Left ventricle myocardium superior (tissue), 1 donor: ENCODE measurements at places on chromosomes 7 and 10.

DNA sequence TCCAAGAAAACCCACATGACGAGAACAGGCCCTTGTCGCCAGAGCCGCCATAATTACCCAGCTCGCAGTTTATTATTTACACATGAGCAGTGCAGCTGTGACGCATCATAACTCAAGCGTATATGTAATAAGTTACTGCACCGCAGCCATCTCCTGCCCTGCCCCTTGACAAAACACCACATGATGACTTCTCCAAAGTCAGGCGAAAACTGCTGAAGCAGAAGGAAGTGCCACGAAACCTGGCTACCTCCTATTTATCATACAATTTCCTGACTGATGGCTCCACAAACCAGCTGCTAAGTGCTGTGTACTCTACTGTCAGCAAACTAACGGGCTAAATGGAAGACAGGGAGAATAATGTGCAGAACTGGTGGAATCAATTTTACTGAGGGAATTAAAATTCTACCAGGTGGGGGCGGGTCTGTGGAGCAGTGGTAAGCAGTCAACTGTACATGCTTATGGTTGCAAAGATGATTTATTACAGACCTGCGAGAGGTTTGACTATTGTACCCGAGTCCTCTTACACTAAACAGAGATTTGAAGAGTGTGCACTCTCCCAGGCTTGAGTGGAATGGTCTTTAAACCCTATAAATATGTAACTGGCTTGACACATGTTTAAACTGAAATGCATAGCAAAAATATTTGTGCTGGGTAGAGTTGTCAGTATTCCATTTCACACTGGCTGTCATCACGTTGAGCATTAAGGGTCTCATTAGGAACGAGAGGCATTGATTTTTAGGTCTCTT is 156.0 kb downstream of the GLI3 start:
- no peak for DNase-seq

GRCh38 chr10:123746942-123747341 is 80.8 kb downstream of the GPR26 start:
- DNase-seq = no peak

GRCh38 chr7:128954150-128954549 is 16.4 kb downstream of the IRF5 start:
- DNase-seq = no peak

DNA sequence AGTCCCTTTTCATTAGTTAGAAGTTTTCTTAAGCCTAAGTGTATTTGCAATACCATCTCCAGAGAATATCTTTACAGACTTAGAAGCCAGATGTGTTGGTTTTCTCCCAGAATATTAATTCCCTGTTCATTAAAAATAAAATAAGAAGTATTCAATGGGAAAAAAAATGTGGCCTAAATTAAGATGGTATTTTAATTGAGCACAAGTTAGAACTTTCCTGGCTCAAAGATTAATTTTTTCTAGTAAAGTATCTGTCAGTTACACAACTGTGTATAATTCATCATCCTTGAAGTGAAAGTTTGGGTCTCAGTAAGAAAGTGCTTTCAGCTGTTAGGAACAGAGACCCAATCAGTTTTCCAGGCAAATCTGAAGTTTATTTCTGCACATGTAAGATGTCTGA is 1179.5 kb upstream of the C7orf33 start:
- no peak for DNase-seq
